ENCODE measurements at places on chromosomes 2 and 18.

DNA sequence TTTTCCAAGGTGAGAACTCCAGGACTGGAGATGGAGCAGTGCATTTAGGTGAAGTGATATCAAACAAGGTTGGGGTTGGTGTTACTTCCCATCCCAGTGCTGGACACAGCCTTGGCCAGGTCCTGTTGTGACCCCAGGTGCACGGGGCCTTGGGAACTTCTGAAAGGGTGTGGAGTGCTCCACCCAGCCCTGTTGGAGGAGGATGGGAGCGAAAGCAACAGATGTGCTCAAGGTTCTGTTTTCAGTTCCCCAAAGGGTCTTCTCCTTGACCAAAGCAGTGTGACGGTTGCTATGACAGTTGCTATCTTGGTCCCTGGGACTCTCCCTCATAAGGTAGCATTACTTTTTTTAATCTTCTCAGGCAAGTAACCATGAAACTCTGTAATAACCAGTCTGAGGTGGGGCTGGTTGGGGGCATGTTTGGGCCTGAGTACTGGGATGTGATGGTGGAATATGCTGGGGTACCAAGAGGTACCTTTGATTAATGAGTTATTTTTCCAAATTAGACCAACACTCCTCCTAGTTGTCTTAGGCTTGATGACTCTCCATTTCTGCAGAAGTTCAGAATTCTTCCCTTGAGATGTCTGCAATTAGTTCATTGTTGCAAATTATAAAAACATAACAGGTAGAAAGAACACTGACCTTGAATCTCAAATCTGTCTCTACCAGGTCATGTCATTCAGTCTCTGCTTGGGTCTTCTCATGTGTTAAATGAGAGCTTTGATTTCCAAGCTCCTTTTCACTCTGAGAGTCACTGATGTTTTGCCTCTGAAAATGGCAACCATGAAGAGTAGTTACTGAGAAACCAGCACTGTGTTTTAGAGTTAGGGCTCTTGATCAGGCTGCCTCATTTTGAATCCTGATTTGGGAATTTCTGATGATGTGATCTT lies 154.5 kb downstream of the RPIA start:
- no peak for DNase-seq

- DNase-seq = no peak
Measured at GRCh38 chr18:75341897-75342296, 85.6 kb downstream of the SMIM21 start.

DNA sequence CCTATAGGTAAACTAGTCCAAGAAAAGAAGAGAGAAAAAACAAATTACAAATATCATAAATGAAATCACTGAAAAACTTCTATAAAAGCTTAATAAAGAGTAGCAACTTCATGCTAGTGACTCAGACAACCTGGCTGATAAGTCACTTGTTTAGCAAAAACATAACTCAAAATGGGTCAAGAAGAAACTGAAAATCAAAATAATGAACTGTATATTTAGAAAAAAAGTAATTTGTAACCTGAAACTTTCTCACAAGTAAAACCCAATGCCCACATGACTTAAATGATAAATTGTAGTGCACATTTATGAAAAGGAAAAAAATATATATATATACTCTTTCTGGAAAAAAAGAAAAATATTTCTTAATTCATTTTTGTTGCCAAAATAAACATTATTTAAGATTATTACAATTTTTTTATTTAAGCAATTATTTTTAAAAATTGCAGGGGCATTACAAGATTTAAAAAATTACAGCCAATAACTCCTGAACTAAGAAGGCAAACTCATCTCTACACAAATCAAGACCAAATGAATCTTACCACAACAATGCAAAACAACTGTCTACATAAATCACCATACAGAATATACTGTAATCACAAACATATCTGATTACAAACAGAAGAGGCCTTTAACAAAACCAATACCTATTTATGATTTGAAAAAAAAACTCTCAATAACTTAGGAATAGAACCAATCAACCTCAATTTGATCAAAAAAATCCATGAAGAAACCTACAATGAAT lies 406.3 kb downstream of the CDH7 start:
- DNase-seq = no peak

DNA sequence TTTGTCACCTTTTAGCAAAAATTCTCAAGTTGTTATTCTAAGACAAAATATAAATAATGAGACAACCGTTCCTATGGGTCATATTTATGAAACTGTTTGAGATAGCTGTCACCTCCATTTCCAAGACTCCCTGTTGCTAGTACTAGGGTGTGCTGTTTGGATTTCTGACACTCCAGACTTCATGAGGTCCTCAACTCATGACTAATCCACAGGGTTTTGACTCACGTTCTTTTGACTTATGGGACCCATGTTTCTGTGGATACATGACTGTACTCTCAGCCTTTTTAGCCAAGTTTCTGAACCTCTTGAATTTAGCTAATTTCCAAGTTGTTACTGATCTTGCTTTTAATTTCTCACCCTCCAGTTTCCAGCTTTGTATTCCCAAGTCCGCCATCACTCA lies 178.7 kb upstream of the FAM98A start:
- no peak for DNase-seq

- DNase-seq = no peak
Measured at GRCh38 chr18:38115201-38115600, 549.6 kb upstream of the CELF4 start.

DNA sequence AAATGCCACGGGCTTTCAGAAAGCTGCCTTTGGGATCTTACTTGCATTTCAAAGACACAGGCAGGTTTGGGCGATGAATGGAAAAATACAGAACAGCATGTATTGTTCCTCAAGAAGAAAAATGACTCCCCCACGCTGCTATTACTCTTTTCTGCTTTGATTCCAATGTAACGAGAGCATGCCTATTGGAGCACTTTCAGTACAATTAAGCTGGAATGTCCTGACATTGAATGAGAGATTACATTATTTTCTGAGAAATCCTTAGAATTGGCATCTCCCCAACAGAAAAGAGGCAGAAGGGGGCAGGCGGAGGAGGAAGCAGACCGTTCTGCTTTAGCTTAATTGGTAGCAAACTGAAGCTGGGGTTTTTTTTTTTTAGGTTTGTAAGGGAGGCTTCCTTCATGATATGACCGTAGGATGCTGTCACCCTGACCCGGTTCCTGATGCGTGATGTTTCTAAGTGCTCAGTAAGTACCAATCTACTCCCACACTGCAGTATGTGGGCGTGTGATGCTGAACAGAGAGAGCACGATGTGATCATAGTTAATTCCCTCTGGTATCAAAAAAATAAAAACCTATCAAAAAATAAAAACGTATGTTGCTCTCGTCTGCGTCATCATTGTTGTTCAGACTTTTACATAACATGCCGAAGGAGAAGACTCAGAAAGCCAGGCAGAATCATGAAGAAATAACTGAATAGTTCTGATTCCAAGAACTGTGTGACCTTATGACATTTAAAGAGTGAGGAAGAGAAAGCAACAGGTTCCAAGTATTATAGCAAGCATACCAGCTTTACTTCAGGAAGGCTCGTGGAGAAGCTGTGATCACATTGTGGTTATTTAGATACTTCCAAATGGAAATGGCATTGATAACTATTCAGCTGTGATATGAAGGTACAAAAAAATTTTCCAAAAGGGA lies 40.5 kb downstream of the LONRF2 start:
- no peak for DNase-seq

GRCh38 chr2:207921606-207922005 lies 103.7 kb downstream of the PLEKHM3 start:
- DNase-seq = no peak

DNA sequence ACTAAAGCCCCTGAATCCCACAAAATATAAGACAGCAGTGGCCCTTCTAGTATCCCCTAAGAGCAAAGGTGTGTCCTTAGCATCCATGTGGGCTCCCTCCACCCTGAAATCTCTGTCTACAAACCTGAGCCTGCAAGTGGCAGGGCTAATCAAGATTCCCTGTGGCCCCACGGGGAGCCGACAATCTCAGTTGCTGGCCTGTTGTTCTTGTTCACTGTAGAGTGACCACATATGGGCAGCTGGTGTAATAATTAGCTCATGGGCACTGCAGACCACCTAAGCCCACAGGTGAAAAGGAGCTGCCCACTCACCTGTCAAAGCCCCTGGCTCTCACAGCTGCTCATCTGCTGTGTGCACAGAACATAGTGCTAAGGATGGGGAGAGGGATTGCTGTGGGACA lies 102.3 kb downstream of the MRO start:
- DNase-seq = no peak

- DNase-seq = no peak
Measured at GRCh38 chr2:191443446-191443845, 198.2 kb downstream of the MYO1B start.

GRCh38 chr18:45926085-45926484 lies 41.0 kb downstream of the EPG5 start:
- no peak for DNase-seq

- no peak for DNase-seq
Measured at GRCh38 chr2:25367296-25367695, 25.6 kb upstream of the DNMT3A start.

DNA sequence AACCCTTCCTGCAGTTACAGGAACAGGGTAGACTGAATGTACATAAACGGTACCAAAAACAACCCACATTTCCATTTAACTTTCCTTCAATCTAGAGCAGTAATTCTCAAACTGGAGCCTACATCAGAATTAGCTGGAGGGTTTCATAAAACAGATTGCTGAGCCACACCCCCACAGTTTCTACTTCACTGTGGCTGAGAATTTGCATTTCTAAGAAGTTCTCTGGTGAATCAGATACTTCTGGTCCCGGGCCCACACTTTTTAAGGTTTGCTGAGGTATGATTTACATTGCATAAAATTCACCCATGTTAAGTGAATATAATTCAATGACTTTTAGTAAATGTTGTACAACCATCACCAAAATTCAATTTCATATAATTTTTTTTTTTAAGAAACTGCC lies 113.7 kb downstream of the SRBD1 start:
- no peak for DNase-seq

- DNase-seq = no peak
Measured at GRCh38 chr2:182598626-182599025, 117.4 kb upstream of the DNAJC10 start.

DNA sequence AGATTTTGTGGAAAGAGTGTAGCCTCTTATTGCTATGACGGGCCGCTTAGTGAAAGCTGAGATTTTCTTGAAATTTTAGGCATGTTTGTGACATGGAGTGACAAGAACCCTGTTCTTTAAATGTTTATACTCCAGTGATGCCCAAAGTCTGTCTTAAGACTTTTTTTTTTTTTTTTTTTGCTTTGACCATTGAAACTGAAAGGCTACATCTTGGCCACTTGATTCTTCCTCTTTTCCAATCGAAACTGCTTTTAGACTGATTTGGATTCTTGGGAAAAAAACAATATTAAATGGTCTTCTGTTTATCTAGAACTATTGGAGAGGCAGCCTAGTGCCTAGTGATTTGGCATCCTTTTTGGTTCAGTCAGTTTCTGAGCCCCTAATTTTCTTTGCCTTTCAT lies 2.4 kb upstream of the SLC8A1 start:
- no peak for DNase-seq

DNA sequence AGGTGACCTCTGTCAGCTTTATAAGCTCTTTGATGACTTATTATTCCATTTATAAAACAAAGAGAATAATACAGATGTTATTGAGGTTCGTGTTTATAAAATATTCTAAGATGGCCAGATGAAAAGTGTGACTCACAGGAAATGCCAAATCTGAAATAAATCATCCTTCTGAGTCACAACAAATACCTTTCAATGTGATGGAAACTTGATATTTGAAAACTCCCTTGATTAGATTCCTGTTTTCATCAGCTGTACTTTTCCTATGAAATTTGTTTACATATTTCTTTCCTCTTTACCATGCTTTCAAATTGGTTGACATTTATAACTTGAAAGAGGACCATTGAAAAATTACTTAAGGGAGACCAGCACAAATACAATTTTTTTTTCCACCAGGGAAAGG lies 30.6 kb upstream of the PPP1R1C start:
- no peak for DNase-seq

- DNase-seq = no peak
Measured at GRCh38 chr2:128668946-128669345, 350.3 kb upstream of the HS6ST1 start.

GRCh38 chr2:219396863-219397457 lies 9.2 kb upstream of the DNPEP start:
- DNase-seq = no peak

DNA sequence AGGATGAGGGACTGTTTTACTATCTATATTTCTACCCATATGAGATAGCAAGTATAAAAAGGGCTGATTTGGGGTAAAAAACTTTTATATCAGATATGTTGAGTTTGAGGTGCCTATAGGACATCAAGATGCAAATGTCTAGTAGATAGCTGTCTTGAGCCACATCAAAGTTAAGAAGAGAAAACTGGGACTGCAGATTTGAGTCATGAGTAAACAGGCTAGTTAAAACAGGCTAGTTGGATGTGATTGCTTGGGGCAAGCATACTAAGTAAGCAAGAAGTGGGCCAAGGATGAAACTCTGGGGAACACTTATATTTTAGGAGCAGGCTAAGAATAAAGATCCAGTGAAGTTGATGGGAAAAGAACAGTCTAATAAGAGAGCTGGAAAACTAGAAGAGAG lies 2.8 kb upstream of the SCRN3 start:
- DNase-seq = no peak

DNA sequence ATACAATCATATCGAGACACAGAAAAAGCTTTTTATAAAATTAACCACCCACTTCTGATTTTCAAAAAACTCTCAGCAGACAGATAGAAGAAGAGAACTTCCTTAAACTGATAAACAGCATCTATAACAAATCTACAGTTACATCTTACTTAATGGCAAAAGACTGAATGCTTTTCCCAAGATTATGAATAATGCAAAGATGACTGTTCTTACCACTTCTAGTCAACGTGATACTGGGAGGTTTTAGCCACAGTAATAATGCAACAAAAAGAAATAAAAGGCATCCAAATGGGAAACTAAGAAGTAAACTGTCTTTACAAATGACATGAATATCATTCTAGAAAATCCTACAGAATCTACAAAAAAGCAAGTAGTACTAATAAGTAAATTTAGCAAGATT lies 58.0 kb upstream of the TMEM247 start:
- no peak for DNase-seq

DNA sequence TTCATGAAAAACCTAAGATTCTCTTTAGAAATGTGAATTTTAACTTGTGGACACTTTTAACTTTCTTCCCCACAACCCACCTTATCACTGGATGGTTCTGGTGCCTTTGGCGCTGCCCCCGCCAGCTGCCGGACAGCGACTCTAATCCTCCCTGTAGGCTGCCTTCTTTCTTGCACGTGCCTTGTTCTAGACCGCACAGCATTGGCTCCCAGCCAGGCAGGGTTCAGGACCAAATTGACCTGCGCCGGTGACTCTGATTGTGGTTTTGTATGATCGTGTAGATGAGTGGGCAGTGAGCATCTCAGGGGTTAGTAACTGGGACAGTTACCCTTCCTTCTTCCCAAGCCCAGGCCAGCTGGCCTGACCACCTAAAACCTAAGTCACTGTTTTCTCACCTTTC lies 106.8 kb downstream of the ASAP2 start:
- DNase-seq = no peak

Data from endothelial cell (in vitro differentiated cells).